ENCODE measurements at places on chromosomes 1 and 21.
A peak's percentile ranks its signal among the peaks of the same experiment; 100 is the strongest.

- DNase-seq, result no peak
These were observed 55.0 kb upstream of the PTGFRN start for GRCh38 chr1:116854716-116855115.

- DNase-seq, result no peak
These were observed 5.1 kb upstream of the PIGV start for GRCh38 chr1:26782521-26783212.

- DNase-seq, result no peak
These were observed 111.9 kb downstream of the CACNA1E start for GRCh38 chr1:181595234-181595633.

- no peak for DNase-seq
These were observed 31.8 kb downstream of the AHDC1 start for GRCh38 chr1:27572019-27572678.

DNA sequence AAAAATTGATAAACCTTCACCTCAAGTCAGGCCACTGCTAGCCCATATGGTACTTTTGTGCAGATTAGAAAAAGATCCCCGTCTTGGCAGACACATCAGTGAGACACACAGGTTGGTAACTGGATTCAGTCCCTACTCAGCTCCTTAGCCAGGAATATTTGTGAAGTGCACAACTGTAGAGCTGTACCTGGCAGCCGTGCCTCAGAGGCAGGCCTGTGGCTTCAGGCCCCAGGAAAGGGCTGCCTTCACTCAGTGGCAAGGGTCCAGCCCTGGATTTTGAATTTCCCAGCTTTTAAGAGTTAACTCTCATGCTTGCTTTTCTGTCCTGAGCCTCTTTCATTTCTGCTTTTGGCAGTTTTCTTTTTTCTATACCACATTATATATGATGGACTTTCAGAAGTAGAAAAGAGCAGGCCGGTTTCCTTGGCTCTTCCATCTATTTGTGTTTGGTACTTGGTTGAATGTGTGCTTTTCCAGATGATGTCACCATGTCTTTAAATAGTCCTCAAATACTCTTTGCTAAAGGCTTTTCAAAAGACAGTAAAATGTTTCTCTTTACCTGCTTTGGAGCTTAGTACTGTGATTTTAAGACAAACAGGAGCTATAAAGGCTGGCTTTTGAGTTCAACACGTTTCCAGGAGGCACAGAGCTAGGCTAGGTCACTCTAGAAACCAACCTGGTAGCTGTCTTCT lies 186.6 kb downstream of the AK5 start:
- DNase-seq, result no peak

- no peak for DNase-seq
These were observed 240.9 kb downstream of the KCTD3 start for GRCh38 chr1:215807911-215808436.

- DNase-seq, result no peak
These were observed 354.1 kb downstream of the SMYD3 start for GRCh38 chr1:246152986-246153431.

GRCh38 chr21:30014886-30015285 lies 75.1 kb upstream of the GRIK1 start:
- no peak for DNase-seq

- no peak for DNase-seq
These were observed 154.2 kb upstream of the ZNHIT6 start for GRCh38 chr1:85862456-85862855.

GRCh38 chr1:198179556-198179981 lies 22.8 kb downstream of the NEK7 start:
- no peak for DNase-seq

DNA sequence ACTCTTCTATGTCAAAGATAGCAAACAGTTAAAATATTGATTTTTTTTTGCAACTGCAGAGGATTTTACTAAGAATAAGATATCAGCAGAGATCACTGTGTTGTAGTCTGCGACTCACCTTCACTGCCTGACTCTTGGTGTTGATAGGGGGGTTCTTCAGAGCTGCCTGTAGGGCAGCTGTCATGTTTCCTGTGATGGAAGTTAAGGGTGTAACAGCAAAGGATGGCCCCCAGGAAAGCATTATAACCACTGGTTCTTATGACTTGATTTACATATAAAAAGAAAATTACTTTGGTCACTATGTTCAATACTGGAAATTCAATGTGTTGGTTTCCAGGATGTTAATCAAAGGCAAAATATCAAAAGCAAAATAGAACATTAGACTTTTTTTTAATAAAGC lies 2.6 kb downstream of the ARPC5 start:
- DNase-seq, result peak; percentile 49

All from activated CD8-positive, alpha-beta T cell treated with anti-CD3 and anti-CD28 coated beads for 36 hours (primary cell).